Cerebellum (tissue), 4 donors: ENCODE measurements at places on chromosomes 6 and 20.

DNA sequence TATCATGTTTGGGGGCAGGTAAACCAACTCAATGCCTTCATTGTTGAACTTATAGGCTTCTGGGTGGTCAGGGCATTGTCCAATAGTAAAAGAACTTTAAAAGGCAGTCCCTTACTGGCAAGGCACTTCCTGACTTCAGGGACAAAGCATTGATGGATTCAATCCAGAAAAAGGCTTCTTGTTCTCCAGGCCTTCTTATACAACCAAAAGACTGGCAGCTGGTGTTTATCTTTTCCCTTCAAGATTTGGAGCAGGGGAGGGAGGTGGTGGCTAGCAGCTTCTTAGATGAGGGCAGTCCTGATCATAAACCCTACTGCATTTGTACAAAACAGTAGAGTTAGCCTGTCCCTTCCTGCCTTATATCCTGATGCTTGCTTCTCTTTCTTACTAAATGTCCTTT lies 57.5 kb downstream of the NCOA3 start:
- DNase-seq = no peak

DNA sequence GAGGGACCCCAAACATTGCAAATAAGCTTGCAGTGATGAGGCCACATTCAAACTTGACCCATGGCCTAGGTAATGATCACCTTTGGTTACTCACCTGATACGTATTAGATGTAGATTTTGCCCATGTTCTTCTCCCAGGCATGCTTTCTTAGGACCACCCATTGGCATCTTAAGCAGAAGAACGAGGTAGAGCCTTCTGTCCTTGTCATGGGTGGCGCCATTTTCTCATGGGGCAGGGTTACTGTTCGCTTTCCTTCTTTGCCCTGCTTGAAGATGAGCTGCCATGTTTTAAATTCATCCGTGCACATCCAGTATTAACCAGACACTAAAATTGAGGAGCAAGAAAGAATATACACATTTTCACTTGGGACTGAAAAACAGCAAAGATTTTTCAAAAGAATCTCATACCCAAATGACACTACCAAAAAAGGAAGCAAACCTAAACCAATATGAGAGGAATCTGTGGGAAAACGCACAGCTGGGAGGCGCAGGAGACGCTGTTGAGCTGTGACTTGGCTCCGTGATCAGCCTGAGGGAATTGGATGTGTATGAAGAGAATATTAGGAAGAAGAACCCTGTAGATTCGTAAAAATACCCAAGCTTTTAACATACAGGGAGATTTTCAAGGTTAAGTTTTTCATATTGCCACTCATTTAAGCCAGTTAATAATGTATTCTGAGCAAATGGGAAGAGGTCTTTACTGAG lies 36.6 kb downstream of the GMPR start:
- DNase-seq = no peak

DNA sequence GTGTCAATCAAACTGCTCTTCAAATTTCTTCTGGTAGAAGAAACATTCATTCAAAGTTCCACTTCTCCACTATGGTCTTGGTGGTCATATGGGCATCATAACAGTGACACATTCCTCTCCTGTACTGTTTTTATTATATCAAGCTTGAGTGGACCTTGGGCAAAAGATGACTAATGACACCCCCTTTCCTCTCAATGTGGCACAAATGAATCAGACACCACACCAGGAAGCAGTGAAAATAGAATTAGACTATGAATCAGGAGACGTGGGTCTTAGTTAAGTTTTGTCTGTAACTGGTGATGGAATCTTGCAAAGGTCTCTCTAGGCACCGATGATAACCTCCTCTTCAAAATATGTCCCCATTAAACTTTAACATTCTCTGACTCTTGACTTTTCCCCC lies 9.0 kb upstream of the NRSN1 start:
- DNase-seq = no peak

GRCh38 chr20:22063753-22064152 lies 358.3 kb downstream of the PAX1 start:
- no peak for DNase-seq

GRCh38 chr6:151498327-151498726 lies 4.5 kb downstream of the CCDC170 start:
- DNase-seq = no peak

DNA sequence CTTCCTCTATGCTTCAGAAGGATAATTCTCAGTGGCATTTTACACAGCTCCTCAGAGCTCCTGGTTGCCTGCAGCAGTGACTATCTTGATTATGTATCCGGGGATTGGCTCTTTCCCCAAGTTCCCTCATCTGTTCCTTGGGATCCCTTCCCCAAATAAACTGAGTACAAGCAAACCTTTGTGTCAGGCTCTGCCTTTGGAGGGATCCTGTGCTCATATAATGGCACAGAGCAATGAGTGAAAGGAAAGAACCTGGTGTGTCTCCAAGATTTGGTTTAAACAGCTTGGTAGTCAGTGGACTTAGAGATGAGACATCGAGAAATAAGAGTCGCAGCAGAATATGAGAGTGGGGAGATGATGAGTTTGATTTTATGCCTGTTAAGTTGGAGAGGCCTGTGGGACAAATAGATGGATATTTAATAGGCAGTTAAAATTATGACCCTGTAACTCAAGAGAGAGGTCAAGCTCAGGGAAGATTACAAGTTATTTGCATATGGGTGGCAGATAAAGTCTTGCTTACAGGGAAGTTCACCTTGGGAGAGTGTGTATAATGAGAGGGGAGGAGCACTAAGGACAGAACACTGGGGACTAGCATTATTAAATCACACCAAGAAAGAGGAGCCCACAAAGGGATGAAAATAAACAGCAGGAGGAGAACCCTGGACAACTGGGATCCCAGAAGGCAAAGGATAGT lies 44.1 kb upstream of the GCLC start:
- no peak for DNase-seq

DNA sequence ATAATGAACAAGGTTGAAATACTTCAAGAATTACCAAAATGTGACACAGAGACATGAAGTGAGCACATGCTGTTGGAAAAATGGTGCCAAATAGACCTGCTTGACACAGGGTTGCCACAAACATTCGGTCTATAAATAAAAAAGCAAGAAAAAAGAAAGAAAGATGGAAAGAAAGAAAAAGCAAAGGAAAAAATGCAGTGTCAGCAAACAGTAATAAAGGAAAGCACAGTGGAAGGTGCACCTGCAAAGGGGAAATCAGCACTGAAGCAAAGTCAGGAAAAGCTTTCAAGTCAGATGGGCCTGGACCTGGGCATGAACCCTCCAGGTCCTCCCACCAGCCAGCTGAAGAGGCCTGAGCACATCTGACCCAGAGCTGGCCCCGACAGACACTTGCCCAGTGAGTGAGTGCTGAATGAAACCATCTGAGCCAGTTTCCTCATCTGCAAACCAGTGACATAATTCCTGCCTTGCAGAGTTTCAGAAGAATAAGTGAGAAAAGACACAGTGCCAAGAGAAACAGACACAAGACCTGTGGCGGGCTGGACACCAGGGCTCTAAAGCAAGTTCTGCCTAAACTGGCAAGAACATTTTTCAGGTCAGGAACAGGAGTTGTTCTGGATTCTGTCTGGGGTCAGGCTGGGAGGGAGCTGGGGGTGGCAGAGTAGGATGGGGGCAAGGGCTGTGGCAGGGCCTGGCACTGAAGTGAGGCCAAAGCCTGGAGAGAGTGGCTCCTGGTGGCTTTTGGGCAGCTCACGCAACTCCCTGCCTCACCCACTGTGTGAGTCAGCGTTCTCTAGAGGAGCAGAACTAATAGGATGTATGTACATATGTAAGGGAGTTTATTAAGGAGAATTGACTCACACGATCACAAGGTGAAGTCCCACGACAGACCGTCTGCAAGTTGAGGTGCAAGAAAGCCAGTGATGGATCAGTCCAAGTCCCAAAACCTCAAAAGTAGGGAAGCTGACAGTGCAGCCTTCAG lies 23.9 kb upstream of the MICB start:
- no peak for DNase-seq

GRCh38 chr6:128899341-128900050 lies 16.6 kb downstream of the LAMA2 start:
- no peak for DNase-seq

- DNase-seq = no peak
Measured at GRCh38 chr6:13742961-13743735, 31.5 kb upstream of the RANBP9 start.

DNA sequence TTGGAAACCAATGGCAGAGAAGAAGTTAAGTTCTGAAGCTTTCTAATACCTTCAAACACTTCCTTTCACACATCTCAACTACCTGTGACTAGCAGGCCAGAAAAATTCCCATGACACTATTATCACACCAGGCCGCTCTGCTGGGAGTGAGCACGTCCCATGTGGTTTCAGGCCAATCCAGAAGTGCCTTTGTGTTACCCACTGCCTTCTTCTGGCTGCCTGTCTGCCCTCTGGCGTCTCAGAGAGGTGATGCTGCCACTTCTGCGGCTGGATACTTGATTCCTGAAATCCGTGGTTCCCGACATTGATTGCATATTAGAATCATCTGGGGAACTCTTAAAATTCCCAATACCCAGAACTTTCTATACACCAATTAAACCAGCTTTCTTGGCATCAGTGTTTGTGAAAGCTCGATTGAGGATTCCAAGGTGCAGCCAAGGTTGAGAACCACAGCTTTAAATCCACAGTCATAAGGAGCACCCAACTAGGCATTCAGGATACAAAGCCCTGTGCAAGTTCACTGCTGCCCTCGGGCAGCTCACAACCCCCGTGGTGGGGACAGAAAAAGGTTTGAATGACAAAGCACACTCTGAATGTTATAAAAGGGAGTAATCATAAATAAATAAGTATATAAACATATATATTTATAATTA lies 65.6 kb downstream of the STMND1 start:
- no peak for DNase-seq

DNA sequence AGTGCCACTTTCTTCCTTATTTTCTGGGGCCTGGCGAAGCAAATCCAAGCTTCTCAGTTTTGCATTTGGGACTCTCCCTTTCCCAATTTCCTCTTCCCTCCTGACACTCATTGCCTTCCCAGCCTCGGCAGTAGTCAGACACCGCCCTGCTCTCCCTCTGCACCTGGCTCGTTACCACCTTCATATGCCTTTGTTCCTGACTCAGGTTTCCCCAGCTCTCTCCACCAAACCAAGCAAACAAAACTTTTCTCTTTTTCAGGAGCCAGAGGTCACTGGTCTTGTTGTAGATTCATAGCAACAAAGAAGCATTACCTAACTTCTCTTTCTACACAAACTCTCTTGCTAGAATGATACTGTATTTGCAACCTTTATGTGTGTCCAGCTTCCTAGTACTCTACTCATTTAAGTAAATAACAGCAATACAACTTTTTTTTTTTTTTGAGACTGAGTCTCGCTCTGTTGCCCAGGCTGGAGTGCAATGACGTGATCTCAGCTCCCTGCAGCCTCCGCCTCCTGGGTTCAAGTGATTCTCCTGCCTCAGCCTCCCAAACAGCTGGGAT lies 9.0 kb upstream of the ZC3H12D start:
- DNase-seq = no peak

- no peak for DNase-seq
Measured at GRCh38 chr6:106639812-106640211, 10.4 kb downstream of the QRSL1 start.

GRCh38 chr20:63252284-63252711 lies 2.0 kb downstream of the NKAIN4 start:
- DNase-seq = peak; percentile 17

DNA sequence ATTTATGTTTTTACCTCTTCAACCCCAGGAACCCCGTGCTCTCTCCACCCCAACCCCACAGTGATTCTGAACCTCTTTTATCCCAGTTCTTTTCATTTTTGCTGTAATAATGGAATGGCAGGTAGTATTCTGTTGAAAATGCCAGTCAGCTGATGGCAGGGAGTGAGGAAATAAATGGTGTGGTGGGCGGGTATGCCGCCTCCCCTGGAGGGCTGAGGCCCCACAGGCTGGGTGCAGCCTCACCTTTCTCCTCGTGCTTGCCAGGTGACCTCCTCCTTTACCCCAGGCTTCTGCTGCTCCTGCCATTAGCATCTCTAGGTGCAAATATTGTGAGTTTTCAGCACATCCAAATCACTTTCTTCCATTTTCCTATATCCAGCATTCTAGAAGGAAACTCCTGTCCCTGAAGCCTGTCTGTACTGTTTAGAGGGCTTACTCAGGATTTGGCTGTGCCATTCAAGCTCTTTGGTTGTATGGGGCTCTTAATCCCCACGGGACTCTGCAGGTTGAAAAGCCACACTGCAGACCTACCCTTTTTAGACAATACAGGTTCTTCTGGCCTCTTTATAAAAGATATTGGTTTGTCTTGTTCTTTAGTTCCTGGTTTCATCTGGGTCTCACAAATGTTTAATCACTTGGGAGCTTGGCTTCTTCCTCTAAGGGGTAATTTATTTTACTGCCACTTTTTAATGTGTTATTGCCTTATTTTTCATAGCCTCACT lies 201.8 kb downstream of the JARID2 start:
- no peak for DNase-seq

GRCh38 chr6:22302838-22303237 lies 6.0 kb upstream of the PRL start:
- DNase-seq = no peak

- DNase-seq = no peak
Measured at GRCh38 chr6:21971541-21971940, 325.3 kb downstream of the PRL start.

- no peak for DNase-seq
Measured at GRCh38 chr6:83411731-83412130, 19.1 kb downstream of the ME1 start.

- DNase-seq = no peak
Measured at GRCh38 chr20:56430957-56431356, 18.9 kb downstream of the CASS4 start.

DNA sequence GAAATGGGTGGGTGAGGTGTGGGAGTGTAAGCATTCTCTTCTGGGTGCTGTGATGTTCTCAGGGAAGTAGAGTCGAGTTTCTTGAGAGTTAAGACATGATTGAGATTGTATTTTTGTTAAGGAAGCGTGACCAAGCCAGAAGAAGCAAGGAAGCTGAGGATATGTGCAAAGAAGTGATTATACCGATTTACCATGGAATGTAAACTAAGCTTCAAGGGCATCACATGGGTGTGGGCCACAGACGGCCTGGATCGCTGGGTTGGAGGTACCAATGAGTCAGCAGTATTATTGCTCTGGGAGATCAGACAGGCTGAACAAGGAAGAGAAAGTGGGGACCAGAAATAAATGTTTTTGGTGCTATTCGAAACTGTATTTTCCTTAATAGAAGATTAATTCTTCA lies 184.1 kb upstream of the GMDS start:
- DNase-seq = no peak

DNA sequence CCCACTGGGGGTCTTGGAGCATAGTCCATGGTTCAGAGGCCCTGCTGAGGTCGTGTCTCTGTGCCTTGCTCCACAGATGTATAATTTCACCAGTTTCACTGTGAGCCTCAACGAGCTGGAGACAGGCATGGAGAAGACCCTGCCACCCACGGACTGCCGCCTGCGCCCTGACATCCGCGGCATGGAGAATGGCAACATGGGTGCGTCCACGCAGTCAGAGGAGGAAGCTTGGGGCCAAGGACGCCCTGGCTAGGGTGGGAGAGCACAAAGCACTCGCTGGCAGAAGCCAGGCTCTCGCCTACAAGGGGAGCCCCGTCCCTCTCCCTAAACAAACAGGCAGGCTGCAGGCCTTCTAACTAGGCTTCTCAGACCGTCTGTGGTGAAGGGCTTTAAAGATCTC lies 13.7 kb upstream of the ADRM1 start:
- DNase-seq = no peak
